ENCODE measurements at places on chromosomes 4 and X. TPM values are rescaled to one million over a fixed set of nuclear protein-coding genes. Genes with fewer than 3 reads are reported as not detected.

DNA sequence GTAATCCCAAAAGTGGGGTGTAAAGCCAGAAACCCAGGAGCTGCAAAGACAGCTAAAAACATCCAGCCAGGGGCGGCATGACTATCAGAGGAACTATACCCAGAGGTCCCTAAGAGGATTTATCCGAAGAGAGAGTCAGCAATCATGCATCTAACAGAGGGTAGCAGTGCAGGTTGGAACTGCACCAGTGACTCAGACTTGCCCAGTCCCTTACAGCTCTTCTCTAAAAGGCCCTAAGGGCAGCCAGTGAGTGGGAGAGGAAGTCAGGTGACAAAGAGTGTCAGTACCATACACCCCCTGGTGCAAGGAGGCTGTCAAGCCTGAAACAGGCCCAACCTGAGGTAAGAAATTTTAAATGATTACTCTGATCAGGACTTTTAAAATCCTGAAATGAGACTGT is 88.1 kb downstream of the CAMK2D start:
- no peak overlapping the region for H3K4me3 ChIP-seq
- peaks cover 27% of the 10 kb centered on the region for H3K4me1 ChIP-seq
- H3K36me3 ChIP-seq, result no peaks in the 10 kb centered on the region

DNA sequence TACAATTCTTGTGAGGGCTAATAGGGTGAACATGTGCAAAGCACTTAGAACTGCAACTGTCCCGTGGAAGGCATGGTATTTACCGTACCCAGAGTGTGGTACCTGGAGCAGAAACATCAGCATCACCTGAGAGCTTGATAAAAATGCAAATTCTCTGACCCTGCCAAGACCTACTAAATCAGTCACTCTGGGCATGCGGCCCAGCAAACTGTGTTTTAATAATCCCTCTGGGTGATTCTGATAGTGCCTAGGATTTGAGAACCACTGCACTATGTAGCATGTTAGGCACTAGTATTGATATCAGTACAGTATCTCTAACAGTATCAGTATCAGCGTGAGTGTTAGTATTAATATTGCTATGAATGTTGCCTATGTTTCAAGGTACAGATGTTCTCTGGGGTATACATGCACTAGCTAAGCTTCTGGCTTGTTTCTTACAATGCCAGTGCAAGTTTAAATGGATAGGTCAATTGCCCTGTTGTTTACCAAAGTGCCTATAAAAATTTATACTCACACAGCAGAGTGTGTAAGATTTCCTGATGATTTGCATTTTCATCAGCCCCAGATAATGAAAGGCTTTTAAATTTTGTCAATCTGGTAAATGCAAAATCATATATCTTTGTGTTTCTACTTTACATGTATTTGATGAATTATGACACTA is 354.0 kb downstream of the HS3ST1 start:
- H3K4me3 ChIP-seq, result no peak overlapping the region
- no peaks in the 10 kb centered on the region for H3K4me1 ChIP-seq
- no peak for DNase-seq
- no peaks in the 10 kb centered on the region for H3K36me3 ChIP-seq
- H3K27ac ChIP-seq, result no peak overlapping the region

GRCh38 chr4:105598787-105599186 is 46.4 kb downstream of the ARHGEF38 start:
- peaks cover 6% of the 10 kb centered on the region for H3K36me3 ChIP-seq
- no peak overlapping the region for H3K4me3 ChIP-seq
- no peaks in the 10 kb centered on the region for H3K27me3 ChIP-seq
- peaks cover 25% of the 10 kb centered on the region for H3K4me1 ChIP-seq
- DNase-seq, result no peak

DNA sequence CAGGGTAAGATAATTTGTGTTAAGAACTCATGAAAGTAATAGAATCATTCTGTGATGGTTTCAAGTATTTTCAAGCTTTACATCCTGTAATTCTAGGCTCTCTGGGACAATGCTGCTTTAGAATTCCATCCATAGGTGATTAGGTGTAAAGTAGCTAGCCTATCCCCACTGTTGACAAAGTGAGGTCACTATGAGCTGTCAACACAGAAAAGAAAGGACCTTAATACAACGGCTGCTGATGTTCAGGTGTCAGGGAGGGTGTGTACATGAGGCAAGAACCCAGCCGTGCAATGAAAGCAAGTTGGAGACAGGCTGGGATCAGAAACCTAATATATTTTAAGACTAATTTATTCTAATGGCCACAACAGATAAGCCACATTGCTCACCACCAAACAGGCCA is 36.8 kb upstream of the SH3RF1 start:
- H3K27ac ChIP-seq, result no peak overlapping the region
- H3K27me3 ChIP-seq, result no peaks in the 10 kb centered on the region
- H3K4me1 ChIP-seq, result no peaks in the 10 kb centered on the region
- H3K4me3 ChIP-seq, result no peak overlapping the region

GRCh38 chr4:114658179-114658578 is 59.6 kb downstream of the UGT8 start:
- no peaks in the 10 kb centered on the region for H3K36me3 ChIP-seq
- no peaks in the 10 kb centered on the region for H3K27me3 ChIP-seq
- no peaks in the 10 kb centered on the region for H3K4me1 ChIP-seq
- H3K4me3 ChIP-seq, result no peak overlapping the region
- DNase-seq, result no peak

- H3K36me3 ChIP-seq, result no peaks in the 10 kb centered on the region
- no peak within 1 kb of the TSS for H3K4me3 ChIP-seq
- H3K4me1 ChIP-seq, result no peaks in the 10 kb centered on the region
- no peaks in the 10 kb centered on the region for H3K27me3 ChIP-seq
- H3K27ac ChIP-seq, result no peak within 1 kb of the TSS
- no peak for DNase-seq
Observed at GRCh38 chr4:79408063-79408462, at the start of gene GK2. Gene GK2, minus strand, starts transcription at chr4:79408228. Its CDS starts 28 bp downstream, at chr4:79408200.

DNA sequence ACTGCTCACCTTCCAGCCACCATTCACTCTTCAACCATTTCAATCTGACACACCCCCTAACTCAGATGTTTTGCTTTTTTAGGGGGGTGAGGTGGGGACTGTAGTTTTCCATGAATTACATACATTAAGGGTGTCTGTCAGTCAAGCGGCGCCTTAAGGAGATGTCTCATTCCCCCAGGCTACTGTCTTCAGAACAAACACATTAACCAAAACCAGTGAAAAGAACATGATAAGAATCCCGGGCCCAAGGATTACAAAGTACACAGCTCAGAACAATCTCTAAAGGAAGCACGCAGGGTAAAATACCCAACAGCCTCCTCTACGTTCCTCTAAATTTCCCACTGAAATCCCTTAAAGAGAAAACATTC is 62.5 kb upstream of the IRF2 start:
- H3K4me3 ChIP-seq, result peak overlapping the region; percentile 88
- peaks cover 10% of the 10 kb centered on the region for H3K4me1 ChIP-seq
- H3K27me3 ChIP-seq, result no peaks in the 10 kb centered on the region
- no peak for DNase-seq
- H3K27ac ChIP-seq, result peak overlapping the region; percentile 94

GRCh38 chr4:160716551-160716950 is 1447.2 kb downstream of the FSTL5 start:
- no peak for DNase-seq
- no peak overlapping the region for H3K27ac ChIP-seq
- no peaks in the 10 kb centered on the region for H3K36me3 ChIP-seq

DNA sequence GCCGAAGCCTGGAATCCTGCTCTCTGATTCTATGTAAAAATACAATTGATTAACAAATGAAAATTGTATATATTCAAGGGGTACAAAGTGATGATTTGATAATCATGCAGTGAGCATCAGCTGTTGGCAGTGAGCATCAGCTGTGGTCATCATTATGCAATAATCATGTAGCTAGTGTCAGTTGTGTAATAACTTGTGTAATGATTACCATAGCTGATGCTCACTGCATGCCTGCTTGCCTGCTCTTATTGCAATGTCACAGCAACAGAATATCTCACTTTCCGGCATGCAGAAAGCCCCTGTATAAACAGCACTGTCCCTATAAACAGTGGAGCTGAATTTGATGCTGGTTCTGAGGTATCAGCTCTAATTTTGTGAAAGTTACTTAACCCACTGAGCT is 46.8 kb downstream of the SULT1B1 start:
- no peaks in the 10 kb centered on the region for H3K27me3 ChIP-seq
- no peaks in the 10 kb centered on the region for H3K36me3 ChIP-seq
- no peak overlapping the region for H3K27ac ChIP-seq
- peaks cover 8% of the 10 kb centered on the region for H3K4me1 ChIP-seq

DNA sequence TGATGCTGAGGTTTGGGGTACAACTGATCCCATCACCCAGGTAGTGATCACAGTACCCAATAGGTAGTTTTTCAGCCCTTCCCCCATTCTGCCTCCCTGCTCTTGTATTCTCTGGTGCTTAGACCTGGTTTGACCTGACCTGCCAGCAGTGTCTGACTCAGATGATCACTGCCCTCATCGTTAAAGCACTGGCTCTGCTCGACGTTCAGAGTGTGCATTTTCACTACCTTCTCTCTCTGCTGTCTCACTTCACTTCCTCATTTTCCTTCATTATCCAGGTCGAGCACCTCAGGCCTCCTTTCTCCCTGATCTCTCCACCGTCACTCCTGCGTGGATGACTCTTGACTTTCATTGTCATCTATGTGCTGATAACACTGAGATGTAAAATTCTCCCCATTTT is 83.6 kb downstream of the PARM1 start:
- H3K4me1 ChIP-seq, result no peaks in the 10 kb centered on the region
- H3K4me3 ChIP-seq, result no peak overlapping the region
- no peak for DNase-seq
- H3K27ac ChIP-seq, result no peak overlapping the region
- no peaks in the 10 kb centered on the region for H3K27me3 ChIP-seq

DNA sequence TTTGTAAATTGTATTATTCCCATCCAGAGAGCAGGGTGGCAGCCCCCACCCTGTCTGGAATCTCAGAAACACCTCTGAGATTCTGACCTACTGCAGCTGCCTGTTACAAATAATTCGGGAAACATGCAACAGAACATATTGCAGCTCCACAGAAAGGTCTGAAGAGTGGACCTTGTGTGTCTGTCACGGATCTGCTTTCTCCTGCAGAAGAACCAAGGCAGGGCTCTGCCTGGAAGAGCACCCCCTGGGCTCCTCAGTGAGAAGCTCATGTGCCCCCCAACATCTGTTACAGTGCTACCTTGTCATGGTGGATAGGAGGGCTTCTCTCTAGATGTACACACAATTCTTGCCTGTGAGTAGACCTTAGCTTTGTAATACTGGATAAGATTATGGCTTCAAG is 286.6 kb upstream of the GATB start:
- no peaks in the 10 kb centered on the region for H3K4me1 ChIP-seq
- H3K36me3 ChIP-seq, result no peaks in the 10 kb centered on the region
- DNase-seq, result no peak
- no peak overlapping the region for H3K27ac ChIP-seq
- no peak overlapping the region for H3K4me3 ChIP-seq

GRCh38 chrX:148938348-148938747 is 437.9 kb downstream of the AFF2 start:
- peaks cover 7% of the 10 kb centered on the region for H3K4me1 ChIP-seq
- DNase-seq, result no peak
- no peak overlapping the region for H3K27ac ChIP-seq
- no peaks in the 10 kb centered on the region for H3K36me3 ChIP-seq
- no peaks in the 10 kb centered on the region for H3K27me3 ChIP-seq

GRCh38 chr4:155474758-155475157 is 98.0 kb upstream of the MAP9 start:
- no peaks in the 10 kb centered on the region for H3K27me3 ChIP-seq
- H3K27ac ChIP-seq, result no peak overlapping the region
- peaks cover 14% of the 10 kb centered on the region for H3K4me1 ChIP-seq

GRCh38 chrX:108224727-108225621 is 133.4 kb downstream of the ATG4A start:
- no peaks in the 10 kb centered on the region for H3K36me3 ChIP-seq
- peak; percentile 9 for DNase-seq
- no peaks in the 10 kb centered on the region for H3K27me3 ChIP-seq

DNA sequence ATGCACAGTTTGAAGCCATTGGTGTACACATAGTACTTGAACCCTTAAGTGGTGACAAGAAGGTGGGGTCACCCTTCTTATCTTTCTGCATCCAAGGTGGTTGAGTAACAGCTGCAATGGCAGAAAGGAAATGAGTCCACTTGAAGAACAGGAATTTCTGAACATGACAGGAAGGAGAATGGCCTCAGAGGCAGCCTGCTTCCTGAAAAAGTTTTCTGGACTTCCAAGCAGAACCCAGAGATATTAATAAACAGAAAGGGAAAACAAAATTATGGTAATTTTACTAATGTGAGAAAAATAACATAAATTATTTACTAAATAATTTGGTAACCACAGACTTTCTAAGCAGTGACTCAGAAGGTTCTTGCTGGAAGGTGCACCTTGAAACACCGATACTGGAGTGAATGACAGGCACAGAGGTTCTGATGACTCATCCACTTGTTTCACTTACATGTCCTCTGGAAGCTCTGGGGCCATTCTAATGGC is 119.9 kb upstream of the HS3ST1 start:
- peaks cover 60% of the 10 kb centered on the region for H3K4me1 ChIP-seq
- DNase-seq, result peak; percentile 37
- H3K27ac ChIP-seq, result peak overlapping the region; percentile 93
- H3K36me3 ChIP-seq, result peaks cover 45% of the 10 kb centered on the region
- peak overlapping the region; percentile 1 for H3K4me3 ChIP-seq

- no peak for DNase-seq
- H3K4me3 ChIP-seq, result no peak overlapping the region
- peaks cover 9% of the 10 kb centered on the region for H3K36me3 ChIP-seq
- H3K27ac ChIP-seq, result no peak overlapping the region
- H3K27me3 ChIP-seq, result no peaks in the 10 kb centered on the region
- H3K4me1 ChIP-seq, result no peaks in the 10 kb centered on the region
Observed at GRCh38 chr4:25258980-25259578, 25.2 kb downstream of the PI4K2B start.

- no peak overlapping the region for H3K4me3 ChIP-seq
- DNase-seq, result no peak
- H3K4me1 ChIP-seq, result peaks cover 32% of the 10 kb centered on the region
- no peaks in the 10 kb centered on the region for H3K27me3 ChIP-seq
Observed at GRCh38 chrX:85992811-85993229, 54.5 kb downstream of the CHM start.

DNA sequence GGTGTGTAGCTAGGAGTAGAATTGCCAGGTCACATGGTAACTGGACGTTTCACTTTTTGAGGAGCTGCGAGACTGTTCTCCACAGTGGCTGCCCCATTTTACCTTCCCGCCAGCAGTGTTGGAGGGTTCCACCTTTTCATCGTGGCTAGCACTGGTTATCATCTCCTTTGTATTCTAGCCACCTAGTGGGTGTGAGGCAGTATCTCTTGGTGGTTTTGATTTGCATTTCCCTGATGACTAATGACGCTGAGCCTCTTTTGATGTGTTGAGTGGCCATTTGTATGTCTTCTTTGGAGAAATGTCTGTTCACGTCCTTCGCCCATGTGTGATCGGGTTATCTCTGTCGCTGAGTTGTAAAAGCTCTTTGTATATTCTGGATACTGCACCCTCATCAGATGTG is 10.6 kb downstream of the ABCD1 start:
- H3K27me3 ChIP-seq, result no peaks in the 10 kb centered on the region
- H3K36me3 ChIP-seq, result peaks cover 8% of the 10 kb centered on the region
- DNase-seq, result no peak
- H3K4me3 ChIP-seq, result no peak overlapping the region
- H3K4me1 ChIP-seq, result peaks cover 6% of the 10 kb centered on the region

SHOX gene
- total RNA-seq, result not detected

SMIM10L2A gene
- 1.2 TPM for total RNA-seq

CITED1 gene
- not detected for total RNA-seq

RTL3 gene
- total RNA-seq, result not detected

NOX1 gene
- not detected for total RNA-seq

SPACA5 gene
- not detected for total RNA-seq

BMX gene
- not detected for total RNA-seq

ATXN3L gene
- total RNA-seq, result not detected

LINC00632 gene
- not detected for total RNA-seq

BEX2 gene
- 2.5 TPM for total RNA-seq

CENPU gene
- 79.2 TPM for total RNA-seq

TEX13D gene
- total RNA-seq, result not detected

MAGEA2 gene
- not detected for total RNA-seq

Data from Calu3 (cell line).